ENCODE measurements at places on chromosomes 16 and 17.
A peak's percentile ranks its signal among the peaks of the same experiment; 100 is the strongest.

- DNase-seq, result no peak
These were observed 93.6 kb downstream of the USP22 start for GRCh38 chr17:20948984-20949777.

DNA sequence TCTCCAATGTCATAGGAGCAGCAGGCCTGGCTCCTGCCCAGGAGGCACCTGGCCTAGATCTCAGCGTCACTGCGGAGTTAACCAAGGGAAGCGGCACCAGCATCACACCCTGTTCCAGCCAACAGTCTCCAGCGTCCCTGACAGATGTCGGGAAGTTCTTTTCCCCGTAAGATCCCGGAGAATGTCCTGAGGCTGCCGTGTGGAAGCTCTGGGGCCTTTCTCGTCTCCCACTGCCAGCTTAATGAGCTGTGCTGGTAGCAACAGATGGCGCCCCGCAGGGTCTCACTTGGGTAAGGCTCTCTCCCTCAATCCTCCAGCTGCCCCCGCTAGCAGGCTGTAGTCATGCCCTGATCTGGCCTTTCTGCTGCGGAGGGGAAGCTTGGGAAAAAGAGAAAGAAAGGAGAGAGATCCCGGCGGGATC lies 57.5 kb downstream of the MARCHF10 start:
- no peak for DNase-seq

- DNase-seq, result peak; percentile 53
These were observed 396 bp downstream of the NFE2L1 start for GRCh38 chr17:48048384-48049126.

DNA sequence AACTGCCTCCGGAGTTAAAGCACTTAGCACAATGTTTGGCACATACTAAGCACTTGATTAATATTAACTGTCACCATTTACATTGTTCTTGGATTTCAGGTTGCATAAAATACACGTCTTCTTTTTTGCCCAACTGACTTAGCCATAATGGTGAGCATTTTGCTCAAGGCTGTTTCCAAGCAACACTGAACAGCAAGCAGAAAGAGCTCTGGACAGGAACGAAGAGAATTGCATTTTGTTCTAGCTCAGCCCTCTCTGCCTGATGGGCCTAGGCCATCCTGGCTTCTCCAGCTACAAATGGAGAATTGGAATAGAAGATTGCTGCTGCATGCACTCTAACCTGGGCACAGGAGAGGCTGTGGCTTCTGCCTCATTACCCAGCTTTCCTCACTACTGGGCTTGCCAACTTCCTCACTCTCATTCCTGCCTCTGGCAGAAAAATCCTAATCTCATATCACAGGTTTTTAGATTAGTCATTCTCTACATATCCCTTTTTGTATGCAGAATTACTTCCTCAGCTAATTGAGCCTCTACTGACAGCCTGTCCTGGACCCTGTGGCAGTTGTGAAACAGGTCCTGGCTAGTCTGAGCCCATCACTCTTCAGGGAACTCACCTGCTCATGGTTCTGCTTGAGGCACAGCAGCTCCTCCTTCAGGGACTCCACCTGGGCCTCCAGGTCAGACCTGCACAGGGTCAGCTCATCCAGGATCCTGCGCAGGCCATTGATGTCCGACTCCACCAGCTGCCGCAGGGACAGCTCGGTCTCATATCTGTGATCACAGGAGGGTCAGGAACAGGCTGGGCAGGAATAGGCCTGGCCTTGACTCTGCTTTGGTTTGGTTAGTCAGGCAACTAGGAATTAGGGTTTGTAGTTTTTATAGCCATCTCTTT lies 2.5 kb downstream of the KRT33A start:
- DNase-seq, result no peak

- DNase-seq, result no peak
These were observed 29.8 kb downstream of the CDC27 start for GRCh38 chr17:47159315-47159714.

GRCh38 chr16:49755313-49755620 lies 100.6 kb downstream of the ZNF423 start:
- DNase-seq, result peak; percentile 10
